ENCODE measurements at places on chromosomes 1 and 21.

DNA sequence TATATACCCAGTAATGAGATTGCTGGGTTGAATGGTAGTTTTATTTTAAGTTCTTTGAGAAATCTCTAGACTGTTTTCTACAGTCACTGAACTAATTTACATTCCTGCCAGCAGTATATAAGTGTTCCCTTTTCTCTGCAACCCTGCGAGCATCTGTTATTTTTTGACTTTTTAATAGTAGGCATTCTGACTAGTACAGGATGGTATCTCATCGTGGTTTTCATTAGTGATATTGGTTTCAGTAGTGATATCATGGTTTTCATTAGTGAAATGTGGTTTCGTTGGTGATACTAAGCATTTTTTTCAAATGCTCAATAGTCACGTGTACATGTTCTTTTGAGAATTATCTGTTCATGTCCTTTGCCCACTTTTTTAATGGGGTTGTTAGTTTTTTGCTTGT is 316.8 kb downstream of the PTBP2 start:
- no peak for DNase-seq

DNA sequence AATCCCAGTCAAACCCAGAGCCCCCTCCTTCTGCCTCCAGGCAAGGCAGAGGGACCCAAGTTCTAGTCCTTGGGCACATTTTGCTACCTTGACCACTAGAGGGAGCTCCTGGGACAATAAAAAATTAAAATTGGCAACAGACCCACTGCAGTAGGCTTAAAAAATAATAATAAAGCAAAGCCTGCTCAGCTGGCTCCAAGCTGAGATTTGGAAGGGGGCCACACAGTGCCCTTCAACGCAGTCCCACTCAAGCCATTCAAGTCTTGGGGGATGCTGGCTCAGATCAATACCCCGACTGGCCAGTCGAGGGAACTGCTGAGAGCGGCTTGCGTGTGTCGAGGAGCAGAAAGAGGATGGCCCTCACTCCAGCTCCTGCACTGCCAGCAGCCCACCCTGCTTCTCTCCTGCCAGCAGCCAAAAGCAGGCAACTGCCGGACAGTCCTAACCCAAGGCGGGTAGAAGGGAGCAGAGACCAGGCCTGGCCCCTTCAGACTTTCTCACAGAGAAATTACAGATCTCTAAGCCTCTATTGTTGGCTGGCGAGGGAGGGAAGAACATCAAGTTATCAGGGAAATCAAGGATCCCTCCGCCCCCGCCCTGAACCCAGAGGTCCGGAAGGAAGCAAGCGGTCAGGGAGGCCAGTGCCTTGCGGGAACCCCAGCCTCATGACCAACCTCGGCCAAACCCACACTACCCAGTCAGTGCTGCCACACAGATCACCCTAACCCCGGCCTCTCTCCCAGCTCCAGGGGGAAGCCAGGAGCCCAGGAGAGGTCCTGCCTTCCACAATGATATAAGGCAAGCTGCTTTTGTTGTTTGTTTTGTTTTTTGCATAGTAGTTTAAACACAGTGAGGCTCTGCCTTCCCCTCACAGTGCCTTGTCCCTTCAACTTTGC is 4.9 kb upstream of the ALDH4A1 start:
- no peak for DNase-seq

DNA sequence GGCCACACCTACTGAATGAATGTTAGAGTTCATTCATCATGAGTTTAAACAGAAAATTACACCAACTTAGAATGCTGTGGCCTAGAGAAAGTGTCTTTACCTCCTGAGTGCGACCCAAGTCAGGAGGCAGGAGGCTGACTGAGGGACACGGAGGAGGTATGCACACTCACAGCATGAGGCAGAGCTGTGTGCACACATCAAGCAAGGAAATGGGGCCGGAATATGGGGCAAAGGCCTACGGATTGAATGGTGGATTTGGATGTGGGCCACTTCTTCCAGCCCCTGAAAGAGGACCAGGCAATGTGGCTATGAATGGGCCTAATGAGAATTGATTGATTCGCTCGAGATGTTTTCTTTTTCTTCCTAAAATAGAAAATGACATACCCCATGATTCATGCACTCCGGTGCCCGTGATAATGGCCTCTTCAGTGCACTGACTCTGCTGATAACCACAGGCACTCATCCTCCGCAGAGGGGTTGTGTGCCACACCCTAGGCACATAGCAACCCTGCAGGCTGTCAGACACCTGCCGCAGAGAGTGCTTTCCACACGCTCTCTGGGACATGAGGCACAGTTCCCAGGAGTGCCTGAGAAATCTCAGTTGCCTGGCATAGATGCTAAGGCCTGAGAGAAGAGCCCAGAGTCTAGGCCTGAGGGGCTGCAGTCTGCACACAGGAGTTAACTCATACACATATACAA is 155.5 kb downstream of the GLUL start:
- no peak for DNase-seq

DNA sequence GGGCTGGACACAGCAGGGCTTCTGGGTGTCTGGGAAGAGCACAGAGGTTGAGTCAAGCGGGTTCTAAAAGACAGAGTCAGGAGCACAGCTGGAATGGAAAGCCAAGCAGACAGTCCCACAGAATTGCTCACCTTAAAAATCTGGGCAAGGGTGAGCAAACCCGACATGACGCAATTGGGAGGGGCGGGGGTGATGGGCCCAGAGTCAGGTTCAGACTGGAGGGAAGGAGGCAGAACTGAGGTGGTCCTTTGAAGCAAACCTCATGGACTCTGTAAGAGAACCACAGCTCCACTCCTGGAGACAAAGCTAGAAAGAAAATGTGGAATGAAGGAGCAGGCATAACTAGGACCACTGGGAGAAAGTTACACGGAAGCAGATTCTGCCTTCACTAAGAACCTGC is 49.0 kb downstream of the FAM78B start:
- no peak for DNase-seq

GRCh38 chr1:234774971-234775370 is 165.0 kb upstream of the IRF2BP2 start:
- no peak for DNase-seq

DNA sequence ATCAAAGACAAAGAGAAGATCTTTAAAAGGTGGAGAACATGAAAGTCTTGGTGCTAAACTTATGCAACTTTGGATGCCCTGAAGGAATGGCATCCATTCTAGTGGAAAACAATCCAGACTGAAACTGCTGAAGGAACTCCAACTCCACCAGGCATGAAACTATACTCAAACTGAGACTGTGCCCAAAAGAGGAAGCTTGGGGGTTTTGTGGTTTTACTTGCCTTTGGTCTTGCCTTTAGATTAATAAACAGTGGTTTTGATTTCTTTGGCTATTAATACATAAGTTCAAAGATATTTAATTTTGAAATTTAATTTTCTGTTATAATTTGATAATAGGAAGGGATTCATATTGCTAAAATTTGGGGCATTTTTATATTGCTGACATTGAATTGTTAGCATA is 17.4 kb upstream of the SLC30A10 start:
- no peak for DNase-seq

DNA sequence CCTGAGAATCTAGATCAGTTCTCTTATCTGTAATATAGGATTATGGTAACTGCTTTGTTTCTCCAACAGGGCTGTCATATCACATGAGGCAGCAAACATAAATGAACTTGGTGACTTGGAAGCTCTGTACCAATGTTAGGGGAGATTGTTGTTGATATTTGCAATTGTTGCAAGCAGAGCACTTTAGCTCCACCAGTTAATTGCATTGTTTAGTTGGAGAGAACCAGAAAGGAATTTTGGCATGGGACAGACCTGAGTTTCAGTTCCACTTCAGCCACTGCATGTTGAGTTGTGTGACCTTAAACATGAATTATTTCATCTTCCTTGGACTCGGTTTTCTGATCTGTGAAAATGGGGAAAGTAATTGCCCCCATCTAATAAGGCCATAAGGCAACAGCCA is 142.3 kb upstream of the JUN start:
- DNase-seq: no peak

DNA sequence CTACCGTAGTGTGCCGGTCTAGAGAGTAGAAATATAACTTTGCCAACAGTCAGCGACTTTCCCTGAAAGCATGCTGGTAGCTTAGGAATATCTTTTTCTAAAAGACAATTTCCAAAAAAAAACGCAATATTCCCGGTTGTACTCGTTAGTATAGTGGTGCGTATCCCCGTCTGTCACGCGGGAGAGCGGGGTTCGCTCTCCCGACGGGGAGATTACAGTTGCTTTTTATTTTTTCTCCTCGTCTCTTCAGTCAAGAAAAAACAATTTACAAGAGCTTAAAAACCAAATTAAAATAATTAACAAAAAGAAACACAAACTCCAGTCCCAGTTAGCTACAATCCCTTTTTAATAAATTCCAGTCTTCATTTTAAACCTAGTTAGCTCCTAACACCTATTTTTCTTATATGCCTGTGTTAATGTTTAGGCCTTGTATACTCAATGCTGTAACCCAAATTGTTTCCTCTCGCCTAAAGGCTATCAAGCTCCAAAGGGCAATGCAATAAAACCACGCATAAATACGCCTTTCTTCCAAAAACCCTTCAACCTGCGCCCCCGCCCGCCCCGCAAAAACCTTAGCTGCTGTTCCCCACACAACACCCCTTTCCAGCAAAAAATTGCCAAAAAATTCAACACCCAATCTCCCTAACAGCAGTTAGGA is 7.8 kb downstream of the HSPA6 start:
- no peak for DNase-seq

DNA sequence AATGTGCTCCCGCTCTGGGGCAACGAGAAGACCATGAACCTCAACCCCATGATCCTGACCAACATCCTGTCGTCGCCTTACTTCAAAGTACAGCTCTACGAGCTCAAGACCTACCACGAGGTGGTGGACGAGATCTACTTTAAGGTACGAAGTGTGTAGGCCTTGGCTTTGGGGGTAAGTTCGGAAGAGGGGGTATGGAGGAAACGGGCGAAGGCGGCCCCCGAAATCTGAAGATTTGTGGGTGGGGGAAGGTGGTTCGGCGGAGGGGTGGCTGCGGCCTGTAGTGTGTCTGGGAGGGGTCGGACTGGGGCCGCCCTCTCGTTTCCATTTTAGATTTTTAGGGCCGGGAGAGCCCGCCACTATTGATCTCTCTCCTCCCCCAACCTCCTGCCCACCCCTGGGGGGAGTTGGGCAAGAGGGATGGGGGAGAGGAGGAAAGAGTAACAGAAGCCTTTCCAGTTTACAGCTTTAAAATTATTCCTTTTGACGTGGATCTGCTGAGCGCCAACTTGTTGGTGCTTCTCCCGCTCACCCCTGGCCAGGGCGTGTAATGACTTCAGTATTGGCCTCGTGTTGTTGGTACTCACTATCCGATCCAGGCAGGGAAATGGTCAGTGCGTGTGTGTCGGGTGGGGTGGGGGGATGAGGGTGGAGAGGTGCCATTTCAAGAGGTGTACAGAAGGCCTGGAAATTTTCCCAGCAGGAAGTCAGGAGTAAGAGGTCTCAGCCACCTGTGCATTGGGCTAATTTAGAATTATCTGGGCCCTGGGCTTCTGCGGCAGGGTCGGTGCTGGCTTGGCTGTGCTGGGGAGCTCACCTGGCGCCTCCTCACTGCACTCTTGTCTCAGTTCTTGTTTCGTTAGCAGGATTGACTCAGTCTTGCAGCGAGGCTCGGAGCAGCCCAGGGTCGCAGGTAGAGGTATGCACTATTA is 880 bp downstream of the PRPF38B start:
- peak; percentile 31 for DNase-seq

GRCh38 chr1:109677459-109677858 is 9.6 kb downstream of the GSTM2 start:
- no peak for DNase-seq

GRCh38 chr1:161080441-161081405 is 8.6 kb downstream of the NECTIN4 start:
- DNase-seq: no peak

GRCh38 chr1:61207416-61207815 is 125.1 kb downstream of the NFIA start:
- DNase-seq: no peak

DNA sequence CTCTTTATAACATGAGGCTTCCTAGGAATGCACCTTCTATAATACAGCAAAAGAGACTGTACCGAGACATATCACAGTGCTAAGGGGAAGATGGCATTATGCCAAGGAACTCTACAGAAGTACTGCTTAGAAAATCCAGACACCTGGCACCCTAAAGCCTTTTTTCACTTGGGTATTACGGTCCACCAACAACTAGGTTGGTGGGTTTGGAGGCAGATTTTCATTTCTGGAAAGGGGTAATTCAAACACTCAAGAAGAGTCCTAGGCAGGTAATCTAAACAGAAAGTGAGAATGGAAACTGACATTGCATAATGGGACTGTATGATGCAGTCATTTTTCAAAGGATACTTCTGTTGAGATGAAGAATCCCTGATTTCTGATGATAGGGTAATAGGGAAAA is 19.6 kb downstream of the SCMH1 start:
- no peak for DNase-seq

DNA sequence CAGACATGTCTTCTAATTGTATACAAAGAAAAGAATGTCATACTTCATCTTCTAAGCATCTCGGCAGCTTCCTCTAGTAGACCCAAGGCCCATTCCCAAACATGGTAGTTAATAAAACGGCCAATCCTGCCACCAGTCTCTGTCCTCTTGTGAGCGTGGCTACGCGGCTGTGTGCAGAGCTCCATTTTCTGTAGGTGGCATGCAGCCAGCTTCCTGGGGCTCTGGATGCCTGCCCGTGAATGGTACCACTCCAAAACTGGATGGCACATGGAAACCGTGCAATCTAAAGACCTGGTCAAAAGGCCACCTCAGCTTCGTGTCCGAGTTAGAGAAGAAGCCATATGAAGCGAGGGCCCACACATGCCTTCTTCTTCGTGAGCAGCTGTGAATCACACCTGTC is 110.7 kb downstream of the SIPA1L2 start:
- no peak for DNase-seq

GRCh38 chr21:44846224-44846484 is 27.3 kb downstream of the PTTG1IP start:
- DNase-seq: no peak

- DNase-seq: no peak
These were observed 38.3 kb downstream of the IFI44 start for GRCh38 chr1:78687914-78688313.
